ENCODE measurements at places on chromosomes 6 and 20.

- no peak for DNase-seq
These were observed 26.0 kb upstream of the MYMX start for GRCh38 chr6:44190715-44191114.

DNA sequence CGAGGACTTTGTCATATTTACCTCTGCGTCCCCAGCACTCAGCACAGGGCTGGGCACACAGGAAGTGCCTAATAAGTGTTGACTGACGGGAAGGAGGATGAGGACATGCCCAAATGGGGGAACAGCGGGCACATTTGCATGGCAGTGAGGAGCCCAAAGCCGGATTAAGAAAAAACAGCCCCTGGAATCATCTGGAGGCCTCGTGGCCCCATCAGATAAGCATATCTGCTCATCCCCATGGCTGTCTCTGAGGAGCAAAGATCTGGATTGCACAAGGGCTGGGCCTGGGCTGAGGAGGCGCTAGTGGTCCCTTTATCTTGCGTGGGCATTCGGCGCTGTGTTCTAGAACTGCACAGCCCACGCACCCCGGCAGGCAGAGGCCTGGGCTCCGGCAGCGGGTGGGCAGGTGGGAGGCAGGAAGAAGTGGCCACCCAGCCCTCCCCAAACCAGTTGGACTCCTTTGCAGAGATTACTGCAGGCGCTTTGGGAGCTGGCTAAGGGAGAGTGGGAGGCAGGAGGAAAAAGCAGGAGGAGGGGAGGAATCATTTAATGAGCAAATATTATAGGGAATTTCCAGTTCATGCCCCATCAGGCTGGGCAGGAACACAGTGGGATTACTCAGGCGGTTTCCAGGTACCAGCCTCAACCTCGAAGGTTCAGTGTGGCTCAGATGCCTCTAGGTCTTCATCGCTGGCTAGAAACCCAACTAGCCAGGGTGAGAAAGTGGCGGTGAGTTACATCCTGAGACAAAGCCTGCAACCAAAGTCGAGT is 108.1 kb downstream of the CEBPB start:
- peak; percentile 58 for DNase-seq

DNA sequence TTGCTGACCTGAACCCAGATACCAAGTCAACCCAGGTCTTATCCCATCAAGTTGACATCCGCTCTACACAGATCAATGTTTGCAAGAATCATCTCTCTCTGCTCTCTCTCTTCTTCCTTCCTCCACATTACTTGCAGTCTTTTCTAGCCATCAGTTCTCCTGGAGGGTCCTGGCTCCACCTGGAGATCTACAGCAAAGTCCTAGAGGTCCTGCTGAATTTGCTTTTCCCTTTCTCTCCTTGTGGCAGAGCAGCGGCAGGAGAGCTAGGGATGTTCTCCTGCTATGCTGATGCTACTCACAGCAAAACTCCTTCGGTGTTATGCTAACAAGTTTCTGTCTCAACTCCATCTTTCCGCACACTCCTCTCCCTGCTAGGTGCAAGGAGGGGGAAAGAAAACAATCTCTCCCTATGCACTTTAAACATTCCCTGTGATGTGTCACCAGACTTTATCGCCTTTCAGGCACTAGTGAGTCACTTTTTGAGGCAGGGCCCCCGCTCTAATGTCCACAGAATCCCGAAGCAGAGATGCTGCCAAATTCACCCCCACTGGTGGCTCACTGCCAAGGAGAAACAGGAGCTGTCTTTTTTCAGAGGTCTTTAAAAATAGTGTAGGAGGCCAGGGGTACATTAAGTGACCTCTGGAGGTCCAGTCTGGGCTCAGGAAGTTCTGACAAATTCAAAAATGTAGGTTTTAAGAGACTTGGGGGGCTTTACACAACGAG is 62.6 kb downstream of the FAM50B start:
- DNase-seq = no peak

DNA sequence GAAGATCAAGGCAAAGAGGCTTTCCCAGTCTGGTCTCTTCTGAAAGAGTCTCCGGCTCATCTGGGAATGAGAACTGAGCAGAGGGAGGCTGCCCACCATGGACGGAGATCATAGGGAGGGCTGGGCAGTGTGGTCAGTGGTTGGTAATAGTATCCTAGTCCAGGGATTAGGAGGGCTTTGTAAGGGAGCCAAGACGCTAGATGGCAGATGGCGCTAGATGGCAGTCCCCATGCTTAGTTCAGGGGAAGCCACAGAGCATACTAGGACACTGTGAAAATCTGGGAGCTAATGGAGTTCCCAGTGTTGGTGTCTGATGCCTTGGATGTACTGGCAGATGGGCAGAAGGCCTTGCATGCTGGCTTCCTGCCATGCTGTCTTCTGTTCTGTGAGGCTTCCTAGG is 21.7 kb upstream of the DAAM2 start:
- no peak for DNase-seq

- DNase-seq = no peak
These were observed 36.5 kb downstream of the MAFB start for GRCh38 chr20:40652441-40652987.

DNA sequence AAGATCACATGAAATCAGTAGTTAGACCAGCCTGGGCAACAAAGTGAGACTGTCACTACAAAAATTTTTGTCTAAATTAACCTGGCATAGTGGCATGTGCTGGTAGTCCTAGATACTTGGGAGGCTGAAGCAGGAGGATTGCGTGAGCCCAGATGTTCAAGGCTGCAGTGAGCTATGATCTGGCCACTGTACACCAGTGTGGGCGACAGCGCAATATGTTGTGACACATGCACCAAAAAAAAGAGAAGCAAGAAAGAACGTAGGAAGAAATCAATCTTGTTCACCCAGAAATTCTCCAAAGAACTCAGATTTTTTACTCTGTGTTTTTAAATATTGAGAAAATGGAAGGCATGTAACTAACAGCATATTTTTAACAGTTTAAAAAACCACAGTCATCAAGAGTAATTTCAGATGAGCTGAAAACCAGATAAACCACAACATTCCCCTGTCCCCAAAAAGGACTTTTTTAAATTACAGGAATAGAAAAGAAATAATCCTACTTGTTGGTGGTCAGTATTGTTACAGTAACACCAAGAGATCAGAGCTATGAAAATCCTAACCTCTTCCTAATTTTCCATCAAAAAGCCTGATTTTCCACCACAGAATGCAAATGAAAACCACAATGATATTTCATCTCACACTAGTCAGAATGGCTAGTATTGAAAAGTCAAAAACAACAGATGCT is 240.2 kb downstream of the KHDC1L start:
- no peak for DNase-seq

GRCh38 chr20:50547964-50548363 is 37.8 kb downstream of the PTPN1 start:
- DNase-seq = no peak

GRCh38 chr20:18258126-18258860 is 30.0 kb upstream of the ZNF133 start:
- no peak for DNase-seq

- no peak for DNase-seq
These were observed 120.8 kb downstream of the ISM1 start for GRCh38 chr20:13341737-13342393.

DNA sequence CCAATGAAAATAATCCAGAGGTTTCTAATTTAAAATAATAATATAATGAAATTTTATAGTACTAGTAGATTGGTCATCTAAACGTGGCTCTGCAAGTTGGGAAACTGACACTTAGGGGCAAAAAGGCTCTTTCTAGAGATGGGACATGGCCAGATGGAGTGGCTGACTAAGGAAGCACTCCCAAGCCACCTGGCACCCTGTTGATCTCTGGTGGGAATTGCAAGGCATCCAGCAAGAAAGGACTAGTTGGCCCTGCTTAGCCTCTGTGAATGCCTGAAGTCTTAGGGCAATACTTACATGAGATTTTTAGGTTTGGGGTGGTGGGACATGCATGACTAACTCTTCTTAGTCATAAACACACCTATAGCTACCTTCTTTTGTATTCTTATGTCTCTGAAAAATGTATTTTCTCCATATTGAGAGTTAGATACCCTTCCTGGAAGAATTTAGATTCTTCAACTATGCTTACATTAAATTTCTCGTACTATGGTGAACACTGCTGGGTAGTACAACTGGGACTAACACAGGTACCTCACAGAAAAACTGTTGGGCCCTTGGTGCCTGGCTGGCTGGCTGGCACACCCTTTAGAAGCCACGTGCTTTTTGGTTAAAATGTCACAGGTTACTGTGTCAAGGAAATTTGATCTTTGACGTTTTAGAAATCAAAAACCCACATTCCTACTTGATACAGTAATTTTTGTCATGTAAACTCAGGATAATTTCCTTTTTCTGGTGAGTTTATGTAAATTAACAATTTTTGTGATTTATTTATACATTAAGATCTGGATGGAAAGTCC is 25.0 kb upstream of the SH3BGRL2 start:
- no peak for DNase-seq

DNA sequence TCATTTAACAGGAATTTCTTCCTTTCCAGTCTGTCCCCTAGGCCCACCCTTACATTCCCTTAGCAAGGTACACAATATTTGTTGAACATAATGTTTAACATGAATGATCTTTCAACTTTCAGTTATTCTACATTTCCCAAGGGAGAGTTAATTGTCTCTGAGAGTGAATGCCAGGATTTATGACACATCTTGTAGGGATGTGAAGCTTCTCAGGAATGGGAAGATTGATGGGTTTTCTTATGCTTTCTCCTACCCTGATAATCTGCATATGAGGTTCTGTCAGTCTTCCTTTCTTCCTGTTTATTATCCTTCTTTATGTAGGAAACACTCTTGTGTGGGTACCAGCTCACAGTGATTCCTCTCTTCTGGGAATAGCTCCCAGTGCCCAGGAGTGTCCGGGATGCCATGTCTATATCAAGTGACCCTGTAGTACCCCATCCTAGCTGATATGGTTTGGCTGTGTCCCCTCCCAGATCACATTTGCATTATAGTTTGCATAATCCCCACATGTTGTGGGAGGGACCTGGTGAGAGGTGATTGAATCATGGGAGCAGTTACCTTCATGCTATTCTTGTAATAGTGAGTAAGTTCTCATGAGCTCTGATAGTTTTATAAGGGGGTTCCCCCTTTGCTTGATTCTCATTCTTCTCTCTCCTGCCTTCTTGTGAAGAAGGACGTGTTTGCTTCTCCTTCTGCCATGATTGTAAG is 7.1 kb upstream of the FYN start:
- DNase-seq = no peak

GRCh38 chr20:4635781-4636180 is 85.9 kb upstream of the PRND start:
- DNase-seq = no peak

Data from NK-92 treated with Interleukin-12 subunit alpha and Interleukin-12 subunit beta, amount 100 ng/mL, for 24 hours (cell line).